ENCODE measurements at places on chromosomes 5 and 9. TPM values are rescaled to one million over a fixed set of nuclear protein-coding genes. Genes with fewer than 3 reads are reported as not detected.

- no peak for DNase-seq
These were observed 84.9 kb upstream of the ZNF169 start for GRCh38 chr9:94174164-94174563.

GRCh38 chr9:63859475-63860215, 1425.4 kb downstream of the FOXD4L5 start:
- no peak for DNase-seq

- no peak for DNase-seq
These were observed 649 bp downstream of the AP3B1 start for GRCh38 chr5:78293851-78294247.

DNA sequence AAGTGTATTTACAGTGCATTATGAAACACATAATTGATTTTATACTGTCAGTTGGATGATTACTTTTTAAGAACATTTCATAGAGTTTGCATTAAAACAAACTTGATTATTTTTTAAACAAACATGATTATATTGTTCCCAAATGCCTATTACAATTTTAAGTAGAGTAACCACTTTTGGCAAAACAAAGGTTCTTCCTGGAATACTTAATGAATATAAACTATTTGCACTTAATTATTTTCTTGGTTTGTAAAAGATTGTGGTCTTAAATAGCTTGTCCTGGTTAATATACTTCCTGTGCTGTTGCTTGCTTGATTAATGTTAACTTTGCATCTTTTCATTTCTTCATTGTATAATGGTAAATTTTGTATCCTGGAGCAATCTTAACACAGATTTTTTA, 180.0 kb downstream of the CDH12 start:
- DNase-seq, result no peak

GRCh38 chr5:57717555-57717954, 234.9 kb upstream of the ACTBL2 start:
- DNase-seq, result no peak

DNA sequence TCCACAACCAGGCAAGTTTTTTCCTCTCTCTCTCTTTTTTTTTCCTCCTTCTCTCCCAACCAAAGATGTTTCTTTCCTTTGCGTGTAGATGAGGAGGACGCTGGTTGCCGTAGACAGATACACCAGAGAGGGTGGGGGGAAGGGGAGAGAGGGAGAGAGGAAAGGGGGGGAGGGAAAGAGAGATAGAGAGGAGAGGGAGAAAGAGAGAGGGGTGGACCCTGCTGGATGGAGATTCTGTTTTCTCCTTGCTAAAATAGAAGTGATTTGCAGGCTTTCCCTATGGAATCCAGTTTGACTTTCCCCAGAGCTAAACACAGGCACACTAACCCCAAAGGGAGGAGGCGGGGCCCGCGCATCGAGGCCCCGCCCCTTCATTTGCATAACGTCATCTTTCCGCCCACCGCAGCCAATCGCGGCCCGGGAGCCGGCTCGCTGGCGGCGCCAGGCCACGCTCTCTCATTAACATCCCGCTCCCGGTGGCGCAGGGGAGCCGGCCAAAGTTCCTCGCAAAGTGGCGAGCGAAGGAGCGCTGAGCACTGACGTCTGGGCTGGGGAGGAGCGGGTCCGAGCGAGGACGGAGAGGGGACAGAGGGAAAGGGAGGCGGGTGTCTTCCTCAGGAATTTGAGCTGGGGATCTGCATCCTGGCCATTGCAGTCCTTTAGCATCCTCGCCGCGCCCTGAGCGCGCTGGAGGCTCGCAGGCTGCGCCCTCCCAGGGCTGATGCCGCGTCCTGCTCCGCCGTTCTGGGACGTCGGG, 487 bp upstream of the EBF1 start:
- peak; percentile 77 for DNase-seq

The WHRN gene
- total RNA-seq, result 3.0 TPM

DNA sequence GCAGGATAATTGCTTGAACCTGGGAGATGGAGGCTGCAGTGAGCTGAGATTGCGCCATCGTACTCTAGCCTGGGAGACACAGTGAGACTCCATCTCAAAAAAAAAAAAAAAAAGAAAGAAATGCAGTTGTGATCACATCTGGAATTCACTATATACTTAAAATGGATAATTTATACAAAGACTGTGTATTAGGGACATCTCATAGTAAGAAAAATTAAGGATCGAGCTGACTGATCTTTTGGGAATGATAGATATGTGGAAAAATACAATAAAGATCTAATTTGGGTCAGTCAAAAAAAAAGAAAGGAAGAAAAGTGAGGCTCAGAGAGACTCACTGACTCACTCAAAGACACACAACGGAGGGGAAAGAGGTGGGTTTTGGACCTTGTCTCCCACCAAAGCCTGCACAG, 73.2 kb upstream of the STXBP1 start:
- DNase-seq, result no peak

The LHX2 gene
- total RNA-seq, result not detected

The FBXL7 gene
- 9.1 TPM for total RNA-seq

- DNase-seq, result no peak
These were observed 16.4 kb downstream of the C5orf63 start for GRCh38 chr5:127056896-127057295.

GRCh38 chr5:79692596-79692995, 3.0 kb downstream of the CMYA5 start:
- DNase-seq, result no peak

GRCh38 chr5:84168841-84169240, 215.8 kb downstream of the EDIL3 start:
- no peak for DNase-seq

GRCh38 chr5:179624841-179625271, 1.4 kb upstream of the HNRNPH1 start:
- no peak for DNase-seq

DNA sequence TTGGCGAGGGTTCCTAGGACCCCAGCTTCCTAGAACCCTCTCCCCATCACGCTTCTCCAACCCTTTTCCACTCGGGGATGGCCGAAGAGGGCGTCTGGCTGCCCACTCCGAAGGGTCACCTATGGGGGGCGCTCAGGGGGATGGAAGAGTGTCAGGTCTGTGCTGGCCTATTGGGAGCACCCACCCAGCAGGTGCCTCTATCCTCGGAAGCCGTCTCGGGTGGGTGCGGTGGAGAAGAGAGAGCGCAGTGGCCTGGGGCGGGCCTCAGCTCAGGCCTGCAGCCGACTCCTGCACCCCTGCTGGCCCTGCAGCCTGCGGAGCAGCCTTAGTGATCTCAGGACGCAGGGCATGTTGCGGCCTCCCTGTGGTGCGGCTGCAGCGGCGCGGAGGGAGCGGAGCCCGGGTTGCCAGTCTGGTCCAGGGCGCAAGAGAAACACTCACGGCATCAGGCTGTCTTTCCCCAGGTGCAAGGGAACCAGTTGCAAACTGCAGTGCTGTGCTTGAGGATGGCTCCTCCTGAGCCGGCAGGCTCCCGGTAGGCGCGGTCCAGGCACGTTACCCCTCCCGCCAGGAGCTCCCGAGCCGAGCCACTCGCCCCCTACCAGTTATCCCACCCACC, 1.5 kb upstream of the IRX2 start:
- no peak for DNase-seq

The CA9 gene
- total RNA-seq, result 0.82 TPM

DNA sequence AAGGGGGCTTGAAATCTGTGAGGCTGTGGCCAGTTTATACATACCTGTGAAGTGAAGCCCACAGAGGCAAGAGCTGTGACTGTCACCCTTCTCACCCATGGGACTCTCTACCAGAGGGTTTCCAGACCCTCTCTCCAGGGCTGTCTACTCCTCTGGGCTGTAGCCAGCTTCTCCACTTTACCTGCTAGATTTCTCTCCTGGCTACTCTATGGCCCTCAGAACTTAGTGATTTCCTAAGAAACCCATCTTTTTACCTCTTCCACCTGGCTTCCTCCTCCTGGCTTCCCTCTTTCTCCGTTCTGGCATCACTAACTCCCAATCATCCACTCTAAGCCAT, 78.0 kb downstream of the SEC61B start:
- no peak for DNase-seq

GRCh38 chr9:137191245-137191644, 2.8 kb downstream of the SSNA1 start:
- no peak for DNase-seq

DNA sequence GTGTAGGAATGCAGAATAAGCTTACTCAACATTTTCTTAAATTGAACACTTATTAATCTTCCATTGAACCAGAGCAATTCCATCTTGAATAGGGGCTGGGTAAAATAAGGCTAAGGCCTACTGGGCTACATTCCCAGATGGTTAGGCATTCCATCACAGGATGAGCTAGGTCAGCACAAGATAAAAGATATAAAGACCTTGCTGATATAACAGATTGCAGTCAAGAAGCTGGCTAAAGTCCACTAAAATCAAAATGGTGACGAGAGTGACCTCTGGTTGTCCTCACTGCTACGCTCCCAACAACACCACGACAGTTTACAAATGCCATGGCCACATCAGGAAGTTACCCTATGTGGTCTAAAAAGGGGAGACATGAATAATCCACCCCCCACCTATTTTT, 156.1 kb downstream of the NXNL2 start:
- no peak for DNase-seq

The CCDC152 gene
- total RNA-seq, result 0.48 TPM

The CFAP90 gene
- total RNA-seq, result not detected

The SH3RF2 gene
- total RNA-seq, result 0.65 TPM

The PCDHA7 gene
- 0.12 TPM for total RNA-seq

Measured in omental fat pad (tissue), 4 donors.